Right ventricle myocardium inferior (tissue), 1 donor: ENCODE measurements at places on chromosomes 3 and 15. TPM values are rescaled to one million over a fixed set of nuclear protein-coding genes. Genes with fewer than 3 reads are reported as not detected.
A peak's percentile ranks its signal among the peaks of the same experiment; 100 is the strongest.

ESYT3 gene
- 1.4 TPM for total RNA-seq

ACTC1 gene
- 15,626 TPM for total RNA-seq

MUSTN1 gene
- 26.5 TPM for total RNA-seq

P4HTM gene
- total RNA-seq = 25.5 TPM

CACNA2D2 gene
- 1.2 TPM for total RNA-seq

LIPH gene
- 0.22 TPM for total RNA-seq

CRABP1 gene
- not detected for total RNA-seq

ZNF620 gene
- 1.6 TPM for total RNA-seq

GASK1A gene
- total RNA-seq = 0.92 TPM

DLEC1 gene
- 0.08 TPM for total RNA-seq

DNA sequence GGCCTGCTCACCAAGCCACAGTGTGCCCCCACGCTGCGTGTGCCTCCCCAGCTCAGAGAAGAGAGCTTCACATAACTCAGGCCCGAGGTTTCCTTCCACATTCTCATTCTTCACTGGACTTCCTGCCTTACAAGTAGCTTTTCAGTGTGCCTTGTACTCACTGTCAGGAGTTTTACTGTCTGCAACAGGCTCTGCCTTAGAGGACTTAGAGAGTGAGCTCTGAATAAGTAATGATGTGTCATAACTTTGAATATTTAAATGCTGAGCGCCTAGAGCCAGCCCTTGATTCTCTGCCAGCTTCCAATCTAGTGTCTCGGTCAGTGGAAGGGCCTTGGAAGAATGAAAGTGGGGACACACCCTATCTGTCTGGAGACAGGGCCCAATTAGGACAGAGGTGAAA is 41.8 kb downstream of the ITGB5 start:
- DNase-seq = no peak

DNA sequence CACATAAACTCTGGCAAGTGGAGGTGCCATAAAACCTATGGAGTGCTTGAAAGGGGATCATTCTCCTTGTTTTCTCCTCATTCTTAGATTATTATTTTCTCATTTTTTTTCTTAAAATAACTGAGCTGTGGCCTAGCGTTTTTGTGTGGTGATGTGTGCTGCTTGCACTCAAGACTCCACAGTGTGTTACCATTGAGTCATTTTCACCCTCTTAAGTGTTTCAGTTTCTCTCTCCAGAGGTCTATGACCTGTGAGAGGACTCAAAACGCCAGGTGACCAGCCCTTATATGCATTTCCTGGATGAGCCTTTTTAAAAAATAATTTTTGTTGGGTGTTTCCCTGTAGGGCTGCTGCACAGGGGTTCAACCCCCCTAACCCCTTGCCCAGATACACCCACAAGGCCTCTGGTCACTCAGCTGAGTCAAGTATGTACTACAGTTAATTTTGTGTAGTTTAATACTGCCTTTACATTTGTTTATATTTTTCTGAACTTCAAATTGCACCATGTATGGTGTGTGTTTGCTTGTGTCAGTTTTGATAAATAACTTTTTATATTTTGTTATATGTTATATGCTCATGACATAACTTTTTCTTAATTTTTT is 15.4 kb upstream of the BTLA start:
- no peak for DNase-seq

DNA sequence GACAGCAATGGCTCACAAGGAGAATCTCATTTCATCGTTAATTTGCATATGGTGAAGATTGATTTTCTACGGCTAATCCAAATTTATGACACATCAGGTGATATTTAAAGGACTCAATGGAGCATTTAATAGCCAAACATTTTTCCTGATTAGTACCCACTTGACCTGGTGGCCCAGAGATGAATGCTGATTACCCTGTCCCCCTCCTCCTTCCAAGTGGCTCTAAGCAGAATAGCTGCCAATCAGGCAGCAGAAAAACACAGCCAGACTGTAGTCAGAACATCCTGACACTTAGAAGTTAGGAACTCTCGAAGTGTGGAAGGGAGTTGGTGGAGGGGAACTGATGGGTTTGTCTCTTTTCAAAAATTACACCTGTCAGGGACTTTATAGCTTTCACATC is 302.5 kb downstream of the ZNF621 start:
- DNase-seq = no peak

GRCh38 chr3:4821975-4822374 is 157.3 kb upstream of the BHLHE40 start:
- no peak for DNase-seq

DNA sequence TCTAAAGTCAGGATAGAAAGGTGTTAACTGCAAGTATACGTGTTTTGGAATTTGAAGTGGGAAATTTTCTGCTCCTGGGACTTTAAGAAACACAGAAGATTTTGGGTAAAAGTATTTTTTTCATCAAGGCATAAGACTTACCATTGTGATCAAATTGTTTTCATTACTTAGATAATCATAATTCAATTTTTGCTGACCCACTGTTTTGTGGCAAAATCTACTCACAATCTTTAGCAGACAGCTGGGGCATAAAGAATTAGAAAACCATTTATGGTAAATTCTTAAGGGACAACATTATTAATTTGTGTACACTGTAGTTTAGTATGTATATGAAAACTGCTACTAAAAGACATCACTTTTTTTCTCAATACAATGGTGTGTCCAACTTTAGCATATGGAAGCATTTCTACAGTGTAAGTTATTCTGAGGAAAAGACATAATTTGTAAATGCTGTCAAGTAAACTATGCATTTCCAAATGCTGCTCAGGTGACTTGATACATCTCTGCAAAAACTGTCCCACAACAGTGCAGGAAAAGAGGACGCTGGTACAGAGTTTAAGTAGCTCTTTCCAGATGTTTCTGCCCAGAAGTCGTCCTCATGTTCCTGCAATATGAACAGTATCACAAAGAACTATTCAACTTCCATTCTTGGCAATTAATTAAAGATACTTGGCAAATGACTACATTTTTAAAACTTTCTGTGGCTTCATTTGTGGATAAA is 52.3 kb downstream of the THSD4 start:
- DNase-seq = no peak

DNA sequence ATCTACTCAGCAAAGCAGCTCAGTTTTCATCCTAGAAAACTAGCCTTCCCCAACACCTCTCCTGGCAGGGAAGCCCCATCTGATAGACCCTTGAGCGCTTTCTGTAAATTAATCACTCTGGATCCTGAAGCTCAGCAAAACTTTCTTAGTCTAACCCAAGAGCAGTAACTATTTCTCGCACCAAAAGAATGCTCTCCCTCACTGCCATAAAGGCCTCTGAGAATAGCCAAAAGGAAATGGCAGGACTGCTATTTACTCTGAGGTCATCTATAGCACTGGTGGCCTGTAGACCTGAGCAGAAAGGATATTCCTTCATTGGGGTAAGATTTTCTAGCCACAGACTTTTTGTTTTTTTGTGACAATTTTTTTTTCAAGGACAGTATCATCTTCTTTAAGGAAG is 345.8 kb upstream of the ADAMTS9 start:
- no peak for DNase-seq

DNA sequence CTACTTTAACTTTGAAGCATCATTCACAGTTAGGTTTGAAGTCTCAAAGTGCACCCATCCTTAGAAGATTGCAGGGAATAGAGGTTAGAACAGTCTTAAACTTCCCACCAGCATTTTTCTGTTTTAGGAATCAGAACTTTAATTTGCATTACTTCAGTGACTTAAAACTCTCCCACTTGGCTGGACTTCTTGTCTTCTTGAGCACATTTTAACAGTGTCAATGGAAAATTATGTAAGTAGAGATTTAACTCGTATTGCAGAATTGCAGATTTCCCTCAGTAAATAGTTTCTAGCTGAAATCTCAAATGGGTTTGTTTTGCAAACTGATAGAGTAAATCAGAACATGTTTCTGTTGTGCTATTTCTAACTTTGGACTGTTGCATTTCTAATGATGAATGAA is 369.6 kb downstream of the OTOL1 start:
- DNase-seq = no peak

- DNase-seq = no peak
Observed at GRCh38 chr3:191262650-191263049, 63.6 kb downstream of the OSTN start.

GRCh38 chr3:54121414-54122323 is 683 bp upstream of the CACNA2D3 start:
- peak; percentile 80 for DNase-seq

GRCh38 chr3:50464569-50464968 is 38.9 kb downstream of the CACNA2D2 start:
- DNase-seq = no peak

GRCh38 chr15:73753250-73754130 is at the start of gene INSYN1:
TSS of gene INSYN1 (minus strand) at chr15:73753351. CDS start at chr15:73751130, 2,221 bp downstream.
- DNase-seq = no peak

- DNase-seq = no peak
Observed at GRCh38 chr15:61141497-61142125, 87.5 kb downstream of the RORA start.

DNA sequence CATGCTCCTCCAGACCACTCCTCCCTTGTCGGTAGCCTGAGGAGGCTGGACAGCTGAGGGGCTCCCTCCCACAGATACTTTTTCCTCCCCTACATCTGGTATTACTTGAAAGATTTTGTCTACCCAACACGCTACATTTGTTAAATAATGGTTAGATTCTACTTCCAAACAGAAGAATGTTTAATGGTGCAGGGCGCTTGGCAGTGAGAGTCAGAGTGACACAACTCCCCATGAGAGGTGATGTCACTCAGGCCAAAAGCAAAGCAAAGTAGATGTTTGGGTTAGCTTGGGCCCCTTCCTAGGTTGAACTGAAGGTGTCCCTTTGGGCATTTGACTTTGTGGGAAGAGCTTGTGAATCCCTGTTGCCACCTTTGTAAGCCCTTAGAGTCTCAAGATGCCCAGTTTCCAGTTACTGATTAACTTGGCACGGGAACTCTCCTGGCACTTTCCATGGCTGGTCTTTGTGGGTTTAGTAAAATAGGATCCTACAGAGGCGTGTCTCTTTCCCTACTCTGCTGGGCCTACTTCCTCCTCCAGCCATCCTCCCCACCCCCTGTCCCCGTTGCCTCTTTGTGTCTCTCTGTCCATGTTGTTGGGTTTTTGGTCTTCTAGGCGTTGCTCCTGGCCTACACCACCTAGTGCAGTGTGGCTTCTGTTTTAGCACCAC is 5.6 kb downstream of the LIMD1 start:
- DNase-seq = no peak

GRCh38 chr3:21691036-21691435 is 60.0 kb downstream of the ZNF385D start:
- no peak for DNase-seq

GRCh38 chr3:149122721-149123578 is 6.5 kb upstream of the HPS3 start:
- no peak for DNase-seq
